ENCODE measurements at places on chromosomes 1 and 21.

DNA sequence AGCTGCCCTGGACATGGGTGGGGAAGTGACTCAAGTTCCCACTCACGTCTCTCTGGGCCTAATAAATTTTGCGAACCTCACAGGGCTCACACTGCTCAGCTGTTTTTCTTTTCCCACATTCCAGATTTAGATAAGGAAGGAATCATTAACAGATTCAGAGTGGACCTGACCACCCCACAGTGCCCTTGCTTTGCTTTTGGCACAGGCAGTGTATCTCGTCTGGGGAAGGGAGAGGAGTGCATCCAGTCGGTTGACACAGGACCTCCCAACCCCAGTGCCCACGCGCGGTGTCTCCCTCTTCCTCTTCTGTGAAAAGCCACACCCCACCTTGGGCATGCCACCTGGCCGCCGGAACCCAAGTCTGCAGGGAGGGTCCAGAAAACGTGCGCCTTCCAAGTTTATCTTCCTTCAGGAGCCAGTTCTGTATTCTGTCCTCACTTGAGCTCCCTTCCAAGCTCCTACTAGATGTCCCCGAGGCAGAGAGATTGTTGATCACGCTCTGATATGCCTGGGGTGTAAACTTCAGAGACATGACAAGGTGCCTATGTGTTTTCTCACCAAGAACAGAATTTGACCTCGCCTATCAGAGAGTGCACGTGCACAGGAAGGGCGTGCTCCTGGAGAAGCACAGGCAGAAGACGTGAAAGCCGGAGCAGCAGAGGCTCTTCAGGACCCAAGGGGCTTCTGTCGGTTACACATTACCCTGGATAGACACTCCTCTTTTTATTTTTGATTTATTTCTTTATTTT is 9.5 kb upstream of the SLC2A5 start:
- DNase-seq: no peak

DNA sequence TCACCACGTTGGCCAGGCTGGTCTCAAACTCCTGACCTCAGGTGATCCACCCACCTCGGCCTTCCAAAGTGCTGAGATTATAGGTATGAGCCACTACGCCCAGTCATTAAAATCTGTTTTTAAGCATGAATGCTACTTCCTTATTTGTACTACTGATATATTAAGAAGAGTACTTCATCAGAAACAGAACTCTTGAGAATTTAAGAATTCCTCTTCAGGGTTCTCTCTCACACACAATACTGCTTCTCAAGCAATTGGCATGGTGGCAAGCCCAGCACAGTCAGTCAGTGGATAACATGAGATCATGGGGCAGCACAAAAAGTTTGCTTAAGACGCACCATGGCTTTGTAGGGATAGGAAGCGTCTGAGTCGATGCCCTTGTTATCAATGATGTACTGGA is 14.1 kb downstream of the CTSS start:
- no peak for DNase-seq

- no peak for DNase-seq
Observed at GRCh38 chr1:179937668-179938254, 16.8 kb upstream of the CEP350 start.

GRCh38 chr1:41652384-41653265 is 168.1 kb upstream of the EDN2 start:
- DNase-seq: no peak

GRCh38 chr1:154975409-154976059 is 1.1 kb downstream of the CKS1B start:
- DNase-seq: peak; percentile 73

- DNase-seq: no peak
Observed at GRCh38 chr1:42738678-42739226, 1.3 kb downstream of the CLDN19 start.

DNA sequence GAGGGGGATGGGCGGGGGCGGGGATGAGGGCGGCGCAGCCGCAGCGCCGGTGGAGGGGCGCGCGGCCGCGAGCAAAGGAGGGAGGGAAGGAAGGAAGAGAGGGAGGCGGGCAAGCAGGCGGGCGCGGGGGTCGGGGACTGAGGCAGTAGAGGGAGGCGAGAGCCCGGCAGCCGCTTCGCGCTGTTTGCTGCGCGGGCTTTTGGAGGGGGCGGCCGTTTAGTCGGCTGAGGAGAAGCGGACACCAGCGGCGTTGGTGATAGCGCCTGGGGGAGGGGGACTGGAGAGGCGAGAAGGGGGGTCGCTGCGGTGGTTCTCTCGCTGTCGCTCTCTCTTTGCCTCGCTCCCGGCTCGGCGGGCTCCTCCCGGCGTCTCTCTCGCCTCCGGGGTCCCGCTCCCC is at the start of gene HS2ST1:
Gene HS2ST1 (plus strand): TSS at position 35 of the 397 bp plus-strand sequence.
- DNase-seq: no peak

DNA sequence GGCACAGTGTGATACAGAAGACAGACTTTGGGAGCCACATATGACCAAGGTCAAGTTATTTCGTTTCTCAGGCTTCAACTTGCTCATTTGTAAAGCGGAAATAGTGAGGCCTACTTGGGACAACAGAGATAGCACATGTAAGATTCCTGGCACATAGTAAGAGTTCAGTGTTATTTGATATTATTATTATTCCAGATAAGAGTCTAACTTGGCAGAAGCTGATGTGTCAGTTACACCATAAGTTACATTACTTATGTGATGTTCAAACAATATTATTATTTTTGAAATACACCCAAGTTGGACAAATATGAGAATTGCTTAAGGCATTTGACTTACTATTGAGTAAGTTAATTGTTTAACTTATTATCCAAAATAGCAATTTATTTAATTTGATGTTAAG is 10.2 kb upstream of the CYP4X1 start:
- DNase-seq: no peak

GRCh38 chr1:6491480-6491962 is at the start of gene PLEKHG5:
TSS of gene PLEKHG5 (minus strand) at chr1:6491667. CDS start at chr1:6477571, 14,096 bp downstream.
- peak; percentile 19 for DNase-seq
